Fibroblast of mammary gland (primary cell): ENCODE measurements at places on chromosomes 2 and 18.

- DNase-seq = no peak
Measured at GRCh38 chr2:26585100-26585499, 56.1 kb downstream of the CIB4 start.

- DNase-seq = peak; percentile 69
Measured at GRCh38 chr2:10668402-10669012, 21.3 kb downstream of the NOL10 start.

- DNase-seq = no peak
Measured at GRCh38 chr2:134669731-134670669, 48.8 kb downstream of the TMEM163 start.

DNA sequence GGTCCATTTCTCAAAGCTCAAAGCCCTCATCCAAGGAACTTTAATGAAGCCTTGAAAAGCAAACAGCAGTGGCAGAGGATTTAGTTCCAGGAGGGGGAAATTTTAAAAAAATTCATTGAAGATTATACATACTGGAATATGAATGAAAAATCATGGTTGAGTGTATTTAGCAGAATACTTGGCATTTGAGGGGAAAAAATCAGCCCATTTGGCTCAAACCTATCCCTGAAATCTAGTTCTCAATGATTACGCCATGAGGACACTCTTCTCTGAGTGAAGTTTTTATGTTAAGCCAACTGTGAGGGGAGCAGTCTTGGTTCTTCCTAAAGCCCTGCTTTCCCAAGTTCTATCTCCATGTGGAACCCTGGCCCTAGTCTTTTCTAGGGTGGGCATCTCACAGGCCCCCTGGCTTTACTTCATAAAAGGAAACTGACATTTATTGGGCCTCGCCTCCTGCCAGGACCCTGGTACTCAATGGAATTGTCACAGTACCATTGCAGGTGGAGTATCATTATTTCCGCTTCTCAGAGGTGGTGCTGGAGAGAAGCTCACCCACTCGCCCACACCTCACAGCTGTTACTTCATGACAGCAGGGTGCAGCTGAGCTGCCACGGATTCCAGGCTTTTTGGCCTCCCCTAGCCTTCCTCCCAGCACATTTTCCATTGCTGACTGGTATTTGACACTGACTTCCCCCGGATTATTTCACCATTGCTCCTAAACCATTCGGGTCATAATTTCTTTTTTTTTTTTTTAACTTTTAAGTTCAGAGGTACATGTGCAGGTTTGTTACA lies 56.8 kb downstream of the NXPH2 start:
- no peak for DNase-seq

DNA sequence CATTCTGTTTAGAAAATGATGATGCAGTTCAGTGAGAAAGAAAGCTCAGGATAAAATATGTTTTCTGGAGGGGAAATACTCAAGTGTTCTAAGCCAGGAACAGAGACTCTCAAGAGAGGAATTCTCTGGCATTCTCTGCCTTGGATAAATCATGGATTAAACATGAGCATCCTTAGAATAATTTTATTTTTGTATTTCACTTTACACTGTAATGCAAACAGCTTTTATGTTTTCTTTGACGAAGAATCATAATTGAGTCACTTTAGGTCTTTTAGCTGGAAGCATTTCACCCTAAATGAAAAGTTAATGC lies 11.1 kb downstream of the GDF7 start:
- DNase-seq = no peak

DNA sequence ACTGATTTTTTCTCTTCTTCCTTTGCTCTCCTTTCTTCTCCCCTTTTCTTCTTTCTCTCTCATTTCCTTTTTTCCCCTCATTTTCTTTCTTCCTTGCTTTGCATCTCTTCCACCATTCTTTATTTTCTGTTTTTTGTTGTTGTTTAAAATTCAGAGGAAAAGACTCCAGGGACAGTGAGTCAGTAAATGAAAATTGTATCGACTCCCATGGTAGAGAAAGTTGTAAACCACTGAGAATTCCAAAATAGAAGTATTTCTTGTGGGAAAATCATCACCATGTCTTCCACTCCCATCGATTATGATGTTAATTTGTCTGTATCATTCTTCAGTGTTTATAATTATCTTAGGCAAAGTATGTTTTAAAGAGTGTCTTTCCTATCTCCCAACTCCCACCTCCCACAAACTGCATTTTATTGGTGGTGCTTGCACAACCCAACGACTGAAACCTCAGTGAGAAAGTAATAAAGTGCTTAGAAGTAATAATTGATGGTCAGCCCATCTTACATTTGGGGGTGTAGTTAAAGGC lies 134.3 kb downstream of the IRS1 start:
- DNase-seq = peak; percentile 57

DNA sequence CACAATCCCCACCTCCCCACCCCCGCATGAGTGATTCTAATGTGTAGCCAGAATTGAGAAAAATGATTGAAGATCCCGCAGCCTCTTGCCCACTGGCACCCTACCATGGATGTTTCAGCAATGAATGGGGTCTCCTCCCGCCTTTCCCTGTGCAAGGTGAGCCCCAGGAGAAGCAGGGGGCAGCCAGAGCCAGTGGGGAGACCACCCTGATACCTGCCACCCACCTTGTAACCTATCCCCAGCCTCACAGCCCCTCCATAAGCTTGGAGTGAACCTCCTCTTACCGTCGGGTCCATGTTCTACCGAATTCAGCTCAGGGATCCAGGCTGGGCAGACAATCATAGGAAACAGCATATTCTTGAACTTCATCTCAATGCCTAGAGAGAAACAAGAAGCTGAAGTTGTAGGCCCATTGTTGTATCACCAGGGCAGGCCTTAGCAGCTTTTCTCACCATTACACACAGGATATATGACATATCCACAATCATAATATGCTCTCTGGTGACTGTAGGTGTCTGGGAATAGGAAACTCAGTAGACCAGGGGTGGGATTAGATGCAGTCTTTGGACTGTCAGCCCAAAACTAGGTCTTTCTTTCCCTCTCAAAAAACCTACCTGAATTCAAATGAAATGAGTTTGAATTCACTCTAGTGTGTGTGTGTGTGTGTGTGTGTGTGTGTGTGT lies 30.9 kb downstream of the XDH start:
- DNase-seq = peak; percentile 64

DNA sequence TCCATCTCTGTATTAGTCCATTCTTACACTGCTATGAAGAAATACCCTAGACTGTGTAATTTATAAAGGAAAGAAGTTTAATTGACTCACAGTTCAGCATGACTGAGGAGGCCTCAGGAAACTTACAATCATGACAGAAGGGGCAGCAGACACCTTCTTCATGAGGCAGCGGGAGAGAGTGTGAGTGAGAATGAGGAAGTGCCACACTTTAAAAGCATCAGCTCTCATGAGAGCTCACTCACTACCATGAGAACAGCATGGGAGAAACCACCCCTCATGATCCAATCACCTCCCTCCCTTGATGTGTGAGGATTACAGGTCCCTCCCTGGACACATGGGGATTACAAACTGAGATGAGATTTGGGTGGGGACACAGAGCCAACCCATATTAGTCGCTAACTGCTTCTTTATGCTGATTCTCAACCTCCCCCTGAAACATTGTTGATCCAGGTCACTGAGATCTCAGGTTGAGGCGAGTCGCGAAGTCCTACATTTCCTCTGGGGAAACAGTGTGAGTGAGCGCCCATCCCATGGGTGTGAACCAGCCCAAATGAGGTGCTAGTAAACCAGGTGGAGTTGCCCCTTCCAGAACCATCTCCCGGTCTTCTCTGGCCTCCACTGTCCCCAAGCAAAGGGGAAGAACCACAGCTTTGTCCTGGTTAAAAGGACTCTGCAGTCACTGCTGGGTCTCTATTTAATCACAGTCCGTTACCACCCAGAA lies 123.8 kb downstream of the CAPN13 start:
- DNase-seq = no peak

DNA sequence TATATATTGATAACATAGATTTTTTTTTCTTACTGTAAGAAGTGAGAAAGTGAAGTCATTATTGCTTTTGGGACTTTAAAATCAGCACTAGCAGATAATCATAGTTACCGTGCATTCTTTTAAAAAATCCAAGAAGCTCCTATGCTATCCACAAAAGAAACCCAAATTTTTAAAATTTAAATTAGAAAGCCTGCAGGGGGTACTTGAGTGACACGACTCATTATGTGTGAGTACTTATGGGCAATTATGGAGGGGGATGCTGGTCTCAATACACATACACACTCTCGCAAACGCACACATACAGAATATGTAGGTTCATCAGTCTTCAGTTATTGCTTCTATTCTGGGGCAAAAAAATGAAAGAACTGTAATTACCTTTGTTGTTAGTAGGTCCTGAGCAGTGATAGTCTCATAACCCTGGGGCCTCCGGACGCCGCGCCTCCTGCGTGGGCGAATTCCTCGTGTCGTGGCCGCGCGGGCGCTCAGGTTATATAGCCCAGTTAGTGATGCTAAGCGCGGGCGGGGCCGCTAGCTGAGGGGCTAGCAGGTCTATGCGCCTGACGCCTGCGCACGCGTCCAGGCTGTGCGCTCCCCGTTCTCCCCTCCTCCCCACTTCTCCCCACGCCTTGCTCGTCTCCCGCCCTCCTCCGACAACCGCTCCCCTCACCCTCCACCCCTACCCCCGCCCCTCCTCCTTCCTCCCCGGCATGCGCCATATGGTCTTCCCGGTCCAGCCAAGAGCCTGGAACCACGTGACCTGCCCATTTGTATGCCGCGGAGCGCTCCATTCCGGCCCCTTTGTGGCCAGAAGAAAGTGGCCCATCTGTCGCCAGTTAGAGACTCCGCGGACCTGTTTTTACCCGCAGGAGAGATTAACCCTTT lies at the start of gene NEUROD1:
Gene NEUROD1, minus strand, starts transcription at position 463 of the 882 bp plus-strand sequence. CDS start 1,657 bp downstream, outside the sequence.
- no peak for DNase-seq

- no peak for DNase-seq
Measured at GRCh38 chr2:59204040-59204439, 962.9 kb upstream of the FANCL start.

- DNase-seq = peak; percentile 71
Measured at GRCh38 chr2:177467646-177468045, 75.1 kb downstream of the AGPS start.

GRCh38 chr18:79600596-79600995 lies 79.0 kb upstream of the CTDP1 start:
- no peak for DNase-seq

DNA sequence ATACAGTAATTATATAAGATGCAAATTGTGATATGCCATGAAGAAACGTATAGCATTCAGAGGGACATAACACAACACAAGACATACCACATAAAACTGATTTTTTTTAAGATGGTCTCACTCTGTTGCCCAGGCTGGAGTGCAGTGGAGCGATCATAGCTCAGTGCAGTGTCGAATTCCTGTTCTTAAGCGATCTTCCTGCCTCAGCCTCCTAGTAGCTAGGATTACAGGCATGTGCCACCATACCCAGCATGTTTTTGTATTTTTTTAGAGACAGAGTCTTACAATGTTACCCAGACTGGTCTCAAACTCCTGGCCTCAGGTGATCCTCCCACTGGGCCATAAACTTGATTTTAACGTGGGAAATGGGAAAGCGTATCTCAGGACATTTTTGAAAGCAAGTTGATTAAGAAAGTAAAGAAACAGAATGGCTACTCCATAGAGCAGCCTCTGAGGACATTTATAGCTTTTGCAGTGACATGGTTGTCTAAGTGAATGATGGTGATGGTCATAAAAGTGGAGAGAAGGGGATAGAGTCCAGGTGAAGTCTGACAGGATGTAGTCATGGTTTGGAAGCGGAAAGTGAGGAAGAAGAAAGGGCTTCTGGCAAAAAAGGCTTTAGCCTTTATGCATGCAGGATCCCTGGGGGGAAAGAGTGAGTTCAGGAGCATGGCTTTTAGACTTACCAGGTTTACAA lies 2.4 kb downstream of the TSGA10 start:
- DNase-seq = no peak

DNA sequence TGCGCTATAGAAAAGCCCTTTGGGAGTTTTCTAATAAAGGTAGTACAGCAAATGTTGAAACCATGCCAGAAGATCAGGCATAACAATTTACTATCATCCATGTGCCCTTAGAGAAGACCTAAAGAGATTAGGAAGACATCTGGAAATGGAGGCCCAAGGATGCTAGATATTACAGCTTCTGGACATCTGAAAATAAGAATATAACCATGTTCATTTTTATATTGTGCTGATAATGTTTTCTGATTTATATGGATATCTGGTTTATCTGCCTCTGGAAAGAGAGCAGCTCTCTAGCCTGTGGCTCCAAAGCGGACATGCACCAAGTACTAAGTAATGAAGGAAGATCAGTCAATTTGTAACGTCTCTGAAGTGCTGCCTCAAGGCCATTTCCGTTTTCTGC lies 478.0 kb upstream of the DDX18 start:
- no peak for DNase-seq

DNA sequence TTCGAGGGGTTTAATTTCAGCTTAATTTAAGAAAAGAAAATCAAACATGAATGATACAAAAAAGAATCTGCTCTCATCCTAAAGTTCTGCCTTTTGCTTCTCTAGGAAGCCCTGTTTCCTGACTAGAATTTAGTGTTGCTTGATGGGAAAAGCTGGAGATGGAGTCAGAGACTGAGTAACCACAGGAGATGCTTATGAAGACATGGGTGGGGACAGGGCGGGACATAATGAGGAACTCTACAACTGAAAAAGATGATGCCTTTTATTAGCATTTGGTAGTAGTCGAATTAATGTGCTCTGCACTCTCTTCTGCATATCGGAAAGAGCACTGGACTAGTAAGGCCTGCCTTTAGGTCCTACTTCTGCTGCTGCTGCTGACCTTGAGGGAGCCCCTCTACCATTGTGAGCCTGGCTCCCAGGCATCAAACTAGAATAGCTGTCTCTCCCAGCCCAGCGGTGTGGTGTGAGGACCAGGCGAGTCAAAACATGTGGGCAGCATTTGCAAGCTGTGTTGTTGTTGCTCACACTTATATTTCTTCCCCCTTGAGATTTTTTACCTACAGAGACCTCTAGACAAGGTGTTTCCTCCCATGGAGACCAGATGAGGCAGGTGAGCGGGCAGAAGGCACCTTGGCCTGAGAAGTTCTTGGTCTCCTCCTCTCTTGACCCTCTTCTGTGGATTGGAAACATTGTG lies 61.5 kb downstream of the INPP4A start:
- DNase-seq = peak; percentile 47

- no peak for DNase-seq
Measured at GRCh38 chr18:9946831-9947230, 33.0 kb downstream of the VAPA start.

DNA sequence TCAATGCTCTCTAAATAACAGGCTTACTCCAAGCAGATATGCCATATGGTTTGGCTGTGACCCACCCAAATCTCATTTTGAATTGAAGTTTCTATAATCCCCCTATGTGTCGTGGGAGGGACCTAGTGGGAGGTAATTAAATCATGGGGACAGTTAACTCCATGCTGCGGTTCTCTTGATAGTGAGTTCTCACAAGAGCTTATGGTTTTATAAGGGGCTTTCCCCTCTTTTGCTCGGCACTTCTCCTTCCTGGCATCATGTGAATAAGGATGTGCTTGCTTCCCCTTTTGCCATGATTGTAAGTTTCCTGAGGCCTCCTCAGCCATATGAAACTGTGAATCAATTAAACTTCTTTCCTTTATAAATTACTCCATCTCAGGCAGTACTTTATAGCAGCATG lies 302.7 kb upstream of the ZC3H15 start:
- DNase-seq = no peak

- DNase-seq = peak; percentile 48
Measured at GRCh38 chr2:163155279-163155883, 316.8 kb upstream of the KCNH7 start.
